ENCODE measurements at places on chromosomes 7 and 10.

DNA sequence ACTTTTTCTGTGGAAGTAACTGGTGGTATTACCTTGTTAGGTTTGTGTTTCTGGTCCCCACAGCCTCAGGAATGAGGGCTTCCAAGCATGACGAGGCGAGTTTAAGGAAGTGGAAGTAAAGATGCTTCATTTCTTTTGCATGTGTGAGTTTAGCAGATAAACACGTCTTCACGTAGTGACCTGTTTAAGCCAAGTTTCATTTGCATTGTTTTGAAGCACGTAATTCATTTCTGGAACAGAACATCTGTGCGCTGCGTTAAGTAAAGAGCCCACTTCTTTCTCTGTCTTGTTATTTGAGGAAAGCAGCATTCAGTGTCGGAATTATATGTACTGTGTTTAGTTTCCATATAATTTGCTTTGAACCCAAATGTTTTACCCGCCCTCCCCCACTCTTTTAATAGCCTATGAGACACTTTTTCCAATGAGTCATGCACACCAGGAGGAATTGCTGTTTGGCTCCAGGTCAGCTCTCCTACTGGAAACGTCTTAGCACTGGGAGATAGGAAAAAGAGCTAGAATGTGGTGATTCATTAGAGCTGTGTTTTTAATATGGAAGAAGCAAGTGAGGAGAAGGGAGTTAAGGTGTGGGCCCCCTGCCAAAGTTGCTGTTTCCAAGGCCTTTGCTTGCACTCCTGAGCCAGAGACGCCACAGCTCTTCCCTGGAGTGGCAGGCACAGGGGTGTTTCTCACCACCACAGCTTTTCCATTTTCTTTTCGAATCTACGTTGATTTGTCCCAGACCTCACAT is 36.7 kb downstream of the BTBD16 start:
- peak; percentile 84 for DNase-seq

GRCh38 chr7:28160551-28160991 is 20.0 kb downstream of the JAZF1 start:
- no peak for DNase-seq

DNA sequence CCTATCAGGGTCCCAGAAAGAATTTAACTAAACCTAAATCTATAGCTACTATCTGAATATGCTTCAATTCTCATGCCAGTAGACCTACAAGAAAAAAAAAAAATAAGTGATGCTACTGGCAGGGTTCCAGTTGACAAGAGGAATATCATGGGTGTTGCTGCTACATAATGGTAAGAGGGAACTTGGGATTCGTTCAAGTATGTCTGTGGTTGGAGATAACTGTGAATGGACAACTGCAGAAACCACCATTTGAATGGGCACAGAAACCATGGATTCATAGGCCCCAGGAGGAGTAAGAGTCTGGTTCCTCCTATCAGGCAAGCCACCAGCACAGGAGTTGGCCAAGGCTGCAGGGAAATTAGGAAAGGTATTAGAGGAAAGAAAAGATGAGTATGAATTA is 287.6 kb upstream of the HGF start:
- no peak for DNase-seq

DNA sequence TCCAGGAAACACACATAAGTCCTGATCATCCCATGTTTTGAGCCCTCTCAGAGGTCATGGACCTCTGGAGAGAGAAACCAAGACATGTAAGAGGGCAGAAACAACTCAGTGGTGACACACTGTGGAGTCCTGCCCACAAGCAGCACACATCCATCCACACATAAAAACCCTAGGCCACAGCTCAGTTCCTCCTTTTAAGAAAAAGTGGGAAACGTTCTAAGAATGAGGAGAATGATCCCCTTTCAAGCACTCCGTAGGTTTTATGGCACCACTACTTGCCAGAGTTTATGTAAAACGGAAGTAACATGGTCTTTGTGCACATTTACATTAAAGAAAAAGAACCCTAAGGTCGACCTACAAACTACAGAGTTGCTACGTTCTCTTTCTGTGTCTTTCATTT is 19.9 kb downstream of the ATAD1 start:
- DNase-seq = no peak

DNA sequence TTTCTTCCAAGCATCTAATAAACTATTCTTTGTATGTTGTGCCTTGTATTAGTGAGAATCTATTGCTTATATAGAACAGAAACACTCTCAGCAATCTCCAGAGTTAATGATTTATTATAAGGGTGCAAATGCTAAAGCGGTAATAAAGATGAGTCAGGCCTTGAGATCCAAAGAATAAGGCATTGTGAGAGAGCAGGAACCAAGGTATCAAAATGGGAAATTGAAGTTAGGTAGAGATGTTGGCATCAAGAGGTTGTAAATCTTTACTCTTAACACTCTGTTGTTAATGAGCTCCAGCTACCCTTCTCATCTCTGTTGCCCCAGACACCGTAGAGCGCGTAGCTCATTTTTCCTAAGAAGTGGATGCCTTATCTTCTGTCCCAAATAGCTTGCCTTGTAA is 375.2 kb downstream of the ARL4A start:
- DNase-seq = no peak

- DNase-seq = no peak
These were observed 260.5 kb upstream of the KLF14 start for GRCh38 chr7:130994378-130995115.

Data from BJ (cell line).